ENCODE measurements at places on chromosomes 7 and 10.

- DNase-seq, result no peak
Measured at GRCh38 chr7:99618726-99619125, 2.0 kb downstream of the ZSCAN25 start.

- DNase-seq, result no peak
Measured at GRCh38 chr10:78944723-78945312, 123.9 kb upstream of the ZMIZ1 start.

- no peak for DNase-seq
Measured at GRCh38 chr7:130887182-130887956, 153.4 kb upstream of the KLF14 start.

- DNase-seq, result no peak
Measured at GRCh38 chr10:9910446-9910845, 1107.2 kb upstream of the CELF2 start.

GRCh38 chr7:133699386-133699785 lies 427.8 kb upstream of the LRGUK start:
- DNase-seq, result no peak

GRCh38 chr7:30633223-30633622 lies 38.5 kb downstream of the GARS1 start:
- DNase-seq, result no peak

GRCh38 chr10:122510326-122510725 lies 49.0 kb downstream of the HTRA1 start:
- DNase-seq, result no peak

DNA sequence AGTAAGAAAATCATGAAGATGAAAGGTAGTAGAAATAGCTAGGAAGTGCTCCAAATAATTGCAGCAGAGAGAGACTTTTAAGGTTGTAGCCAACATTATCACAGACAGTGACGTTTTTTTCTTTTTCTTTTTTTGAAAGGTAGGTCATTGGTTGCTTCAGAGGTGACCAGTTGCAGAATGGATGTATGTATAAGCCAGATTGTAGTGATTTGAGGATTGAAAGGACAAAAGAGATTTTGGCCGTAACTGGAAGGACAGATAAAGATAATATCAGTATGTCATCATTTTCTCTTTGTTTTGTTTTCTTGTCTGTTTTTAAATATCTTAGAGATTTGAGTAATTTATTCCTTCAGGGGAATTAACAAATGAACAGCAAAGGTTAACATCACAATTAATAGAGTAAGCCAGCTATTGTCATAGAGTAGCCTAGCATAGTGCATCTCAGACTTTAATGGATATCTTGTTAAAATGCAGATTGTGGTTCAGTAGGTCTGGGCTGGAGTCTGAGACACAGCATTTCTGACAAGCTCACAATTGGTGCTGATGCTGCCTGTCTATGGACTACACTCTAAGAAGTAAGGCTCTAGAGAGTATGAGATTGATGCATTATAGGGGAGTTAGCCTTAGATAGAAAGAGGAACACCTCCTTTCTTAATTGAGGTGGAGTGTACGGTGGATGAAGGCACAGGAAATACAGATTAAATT lies 28.3 kb downstream of the CDK13 start:
- DNase-seq, result peak; percentile 14

GRCh38 chr7:42698600-42699374 lies 213.1 kb downstream of the C7orf25 start:
- DNase-seq, result no peak
